ENCODE measurements at places on chromosomes 7 and 10.

GRCh38 chr10:120588311-120588710 lies 131.3 kb downstream of the PLPP4 start:
- no peak for DNase-seq

GRCh38 chr7:42746214-42746613 lies 165.7 kb downstream of the C7orf25 start:
- DNase-seq = no peak

DNA sequence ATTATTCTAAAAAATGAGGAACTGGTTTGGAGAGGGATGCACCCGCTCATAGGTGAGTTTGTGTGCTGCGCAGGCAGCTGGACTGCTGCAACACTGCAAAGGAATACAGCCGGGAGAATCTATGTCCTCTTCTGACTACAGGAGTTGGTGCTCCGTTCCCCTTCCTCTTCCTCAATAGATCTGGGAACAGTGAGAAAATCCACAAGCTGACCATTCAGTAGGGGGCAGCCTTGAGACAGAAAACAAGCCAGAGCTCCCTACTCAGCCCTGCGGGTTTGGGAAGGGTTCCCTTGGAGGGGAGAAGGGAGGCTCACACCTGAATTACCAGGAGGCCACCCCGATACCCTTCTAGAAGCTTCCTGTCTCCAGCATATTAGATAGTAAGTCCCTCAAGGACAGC lies 87.3 kb upstream of the FOXI2 start:
- DNase-seq = no peak

DNA sequence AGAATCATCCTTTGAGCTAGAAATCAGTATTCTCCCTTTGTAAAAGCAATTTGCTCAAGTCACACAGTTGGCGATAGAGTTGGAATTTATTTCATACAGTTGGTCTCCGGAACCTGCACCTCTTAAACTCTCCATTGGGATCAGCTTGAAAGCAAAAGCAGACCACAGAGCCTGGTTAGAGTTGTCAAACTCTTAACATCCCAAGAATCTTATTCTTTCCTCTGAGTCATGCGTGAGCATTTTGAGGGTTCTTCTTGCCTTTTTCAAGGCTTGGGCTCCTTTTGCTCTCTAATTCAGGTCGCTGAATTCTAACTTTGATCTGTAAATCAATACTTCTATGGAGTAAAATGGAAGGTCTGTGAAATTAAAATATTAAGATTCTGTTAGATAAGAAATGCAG lies 19.6 kb upstream of the SCIN start:
- DNase-seq = no peak

DNA sequence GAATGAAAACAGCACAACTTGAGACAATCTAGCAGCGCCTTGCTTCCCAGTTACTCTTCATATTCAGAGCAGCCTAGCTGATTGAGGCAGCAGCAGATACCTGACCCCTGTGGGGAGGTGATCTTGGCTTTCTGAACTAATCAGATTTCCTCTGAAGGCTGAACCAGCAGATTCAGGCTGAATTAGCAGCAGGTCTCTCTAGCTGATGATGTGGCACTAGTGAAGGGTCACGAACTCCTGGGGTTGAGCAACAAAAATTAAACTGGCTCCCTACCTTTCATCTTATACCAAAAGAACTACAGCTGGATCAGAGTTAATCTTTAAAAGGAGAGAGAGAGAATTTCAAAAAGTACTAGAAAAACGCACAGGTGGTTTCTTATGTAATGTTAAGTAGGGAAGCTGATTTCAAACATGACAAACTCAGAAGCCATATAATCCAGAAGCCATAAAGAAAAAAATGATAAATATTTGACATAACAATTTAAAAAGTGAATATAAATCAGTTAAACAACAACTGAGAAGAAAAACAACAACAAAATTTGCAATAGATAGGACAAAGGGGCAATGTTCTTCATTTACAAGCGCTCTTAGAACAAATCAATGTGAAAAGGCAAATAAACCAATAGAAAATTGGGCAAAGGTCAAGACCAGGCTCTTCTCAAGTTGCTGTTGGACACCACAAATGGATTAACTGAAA lies 13.5 kb downstream of the SLC25A13 start:
- DNase-seq = no peak

- DNase-seq = no peak
These were observed 193.2 kb upstream of the HABP2 start for GRCh38 chr10:113359655-113360054.

DNA sequence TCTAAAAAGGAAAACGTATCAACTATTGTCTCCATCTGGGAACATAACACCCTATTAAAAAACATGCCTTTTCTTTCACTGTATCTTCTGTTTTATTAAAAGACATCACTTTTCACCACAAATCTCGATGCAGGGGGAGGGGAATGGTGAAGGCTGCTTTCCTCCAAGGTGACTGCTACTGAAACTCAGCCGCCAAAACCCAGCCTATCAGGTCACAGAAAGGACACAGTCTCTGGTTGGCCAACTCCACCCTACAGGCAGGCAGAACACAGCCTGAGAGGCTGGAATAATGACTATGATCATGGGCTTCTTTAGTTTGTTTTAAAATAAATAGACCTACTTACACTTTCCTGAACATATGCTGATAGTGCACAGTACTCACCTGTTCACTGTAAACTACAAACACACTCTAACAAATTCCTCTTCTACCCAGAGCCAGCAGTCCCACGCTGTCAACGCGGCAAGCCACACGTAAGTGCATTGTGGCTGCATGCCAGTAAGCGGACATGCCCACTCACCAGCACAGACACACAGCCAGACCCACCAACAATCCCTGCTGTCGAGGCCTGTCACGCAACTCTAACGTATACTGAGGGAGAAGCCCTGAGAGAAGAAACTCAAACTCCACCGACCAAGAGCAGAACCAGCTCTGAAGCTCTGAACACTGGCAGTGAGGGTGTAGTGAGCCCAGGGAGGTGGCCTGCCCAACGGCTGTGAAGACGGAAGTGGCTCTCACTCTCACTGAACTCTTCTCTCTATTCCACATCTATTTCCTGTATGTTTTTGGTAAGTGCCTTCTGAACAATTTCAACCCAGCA lies 41.8 kb downstream of the NCAPG2 start:
- DNase-seq = no peak

GRCh38 chr7:20722941-20723340 lies 63.7 kb downstream of the SP8 start:
- no peak for DNase-seq

- no peak for DNase-seq
These were observed 50.2 kb downstream of the ARHGAP22 start for GRCh38 chr10:48554656-48555055.

DNA sequence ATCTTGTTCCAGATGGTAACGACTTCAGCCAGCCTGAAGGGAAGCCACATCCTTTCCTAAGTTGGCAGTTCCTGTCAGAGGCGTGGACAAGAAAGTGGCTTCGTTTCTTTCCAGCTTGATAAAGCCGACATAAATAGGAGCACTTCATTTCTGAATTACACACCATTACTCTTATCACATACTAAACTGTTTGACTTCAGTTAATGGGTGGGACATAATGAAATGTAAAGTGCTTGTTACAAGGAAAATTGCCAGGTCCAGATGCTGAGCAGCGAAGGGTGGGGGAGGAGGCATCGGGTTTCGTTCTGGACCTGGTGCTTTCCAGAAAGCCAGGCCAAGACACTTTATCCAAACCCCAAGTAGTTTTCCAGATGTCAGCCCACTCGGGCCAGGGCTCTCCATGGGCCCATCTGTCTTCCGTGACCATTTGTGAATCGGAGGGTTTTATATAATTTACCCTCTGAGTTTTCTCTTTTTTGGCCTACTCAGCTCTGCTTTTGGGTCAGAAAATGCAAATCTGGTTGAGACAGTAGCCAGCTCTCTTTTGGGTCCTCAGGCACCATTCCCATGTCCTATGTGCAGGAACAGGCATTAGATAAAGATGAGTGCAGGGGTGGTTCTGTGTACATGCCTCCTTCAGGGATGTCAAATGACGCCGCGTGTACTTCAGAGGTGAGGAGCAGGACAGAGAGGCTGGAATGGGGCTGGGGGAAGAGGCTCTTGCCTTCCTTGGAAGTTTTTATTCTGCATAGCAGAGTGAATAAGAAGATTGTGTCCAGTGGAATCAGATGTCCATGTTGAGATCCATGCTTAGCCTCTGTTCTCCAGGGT lies 90.2 kb downstream of the TACC2 start:
- no peak for DNase-seq

- DNase-seq = no peak
These were observed 75.2 kb downstream of the TNS3 start for GRCh38 chr7:47506382-47507339.

DNA sequence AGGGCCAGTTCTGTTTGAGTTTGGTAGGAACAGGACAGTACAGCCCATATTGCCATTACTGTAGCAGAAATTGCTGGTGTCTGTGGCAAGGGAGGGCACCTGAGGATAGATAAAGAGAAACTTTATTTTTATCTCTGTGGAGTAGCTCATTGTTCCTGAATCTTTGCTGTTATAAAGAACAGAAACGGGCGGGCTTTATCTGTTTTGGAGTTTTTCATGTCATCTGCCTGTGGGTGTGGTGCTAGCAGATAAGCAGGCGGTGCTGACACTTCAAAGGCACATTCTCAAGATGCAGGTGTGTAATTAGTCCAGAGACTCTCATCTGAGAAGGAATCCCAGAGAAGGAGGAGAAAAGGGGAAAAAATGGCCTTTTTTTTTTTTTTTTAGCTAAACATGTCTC lies 11.5 kb downstream of the ZNF273 start:
- DNase-seq = no peak

- no peak for DNase-seq
These were observed 460.1 kb downstream of the PLXDC2 start for GRCh38 chr10:20276127-20276979.

DNA sequence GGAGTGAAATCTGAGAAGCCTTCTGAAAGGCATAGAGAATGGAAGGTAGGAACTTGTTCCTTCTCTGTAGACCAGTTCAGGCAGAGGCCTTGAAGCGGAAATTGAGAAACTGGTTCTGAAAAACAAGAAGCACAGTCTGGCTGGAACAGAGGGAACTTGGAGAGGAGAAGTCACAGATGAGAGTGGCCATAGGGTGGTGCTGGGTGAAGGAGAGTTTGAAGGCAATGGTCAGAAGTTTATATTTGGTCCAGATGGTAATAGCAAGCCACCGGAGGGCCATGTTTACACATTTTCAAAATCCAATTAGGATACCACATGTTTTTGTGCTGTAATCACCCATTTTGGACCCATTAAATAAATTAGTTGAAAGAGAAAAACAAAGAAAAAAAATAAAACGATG lies 692.5 kb downstream of the INHBA start:
- no peak for DNase-seq

DNA sequence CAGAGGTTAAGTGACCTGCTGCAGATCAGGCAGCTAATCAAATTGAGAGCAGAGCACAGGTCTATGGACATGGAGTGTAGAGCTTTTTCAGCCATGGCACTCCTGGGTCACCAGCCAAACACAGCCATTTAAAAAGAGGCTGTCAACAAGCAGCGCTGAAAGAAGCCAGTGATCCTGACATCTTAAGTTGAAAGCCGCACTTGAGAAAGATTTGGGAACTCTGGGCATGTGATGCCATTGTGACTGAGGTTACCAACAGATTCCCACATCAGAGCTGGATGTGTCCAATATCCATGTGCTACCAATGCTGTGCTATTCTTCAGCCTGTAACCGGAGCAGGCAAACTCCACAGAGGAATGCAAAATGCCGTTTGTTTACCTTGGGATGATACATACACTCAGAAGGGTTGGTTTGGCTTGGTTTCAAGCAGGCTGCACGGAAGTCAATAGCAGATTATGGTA lies 56.2 kb upstream of the ABLIM1 start:
- DNase-seq = no peak

DNA sequence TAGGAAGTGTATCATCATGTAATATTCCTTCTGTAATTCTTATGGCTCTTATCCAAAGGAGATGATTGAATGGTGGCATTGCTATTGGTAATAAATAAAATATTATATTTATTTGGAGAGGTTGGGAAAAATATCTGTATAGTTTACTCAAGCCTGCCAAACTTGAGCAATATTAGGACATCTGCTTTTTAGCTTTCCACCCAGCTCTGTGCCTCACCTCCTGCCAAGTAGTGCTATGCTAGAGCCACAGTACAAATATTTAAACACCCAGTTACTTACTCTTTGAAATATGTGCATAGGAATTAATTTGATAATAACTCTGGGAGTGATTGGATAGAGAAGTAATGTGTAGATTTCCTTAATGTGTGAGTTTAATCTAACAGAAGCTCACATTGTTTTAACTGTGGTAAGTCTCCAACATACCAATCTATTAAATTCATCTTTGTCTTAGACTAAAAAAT lies 129.2 kb downstream of the BBS9 start:
- no peak for DNase-seq

DNA sequence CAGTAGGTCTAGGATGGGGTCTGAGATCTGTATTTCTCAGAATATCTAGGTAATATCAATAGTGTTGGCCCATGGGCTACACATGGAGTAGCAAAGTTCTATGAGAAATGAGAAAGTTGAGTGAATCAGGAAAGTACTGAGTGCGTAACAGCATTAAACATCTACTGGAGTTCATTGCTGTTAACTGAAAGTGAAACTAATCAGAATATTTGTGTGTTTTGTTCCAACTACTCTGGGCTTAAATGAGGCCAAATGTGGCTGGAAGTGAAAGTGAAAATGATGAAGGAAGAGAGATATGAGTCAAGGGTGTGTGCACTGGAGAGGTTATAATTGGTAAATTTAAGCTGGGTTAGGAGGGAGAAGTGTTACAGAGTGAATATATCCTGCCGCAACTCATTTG lies 46.5 kb downstream of the TMEM106B start:
- DNase-seq = no peak

DNA sequence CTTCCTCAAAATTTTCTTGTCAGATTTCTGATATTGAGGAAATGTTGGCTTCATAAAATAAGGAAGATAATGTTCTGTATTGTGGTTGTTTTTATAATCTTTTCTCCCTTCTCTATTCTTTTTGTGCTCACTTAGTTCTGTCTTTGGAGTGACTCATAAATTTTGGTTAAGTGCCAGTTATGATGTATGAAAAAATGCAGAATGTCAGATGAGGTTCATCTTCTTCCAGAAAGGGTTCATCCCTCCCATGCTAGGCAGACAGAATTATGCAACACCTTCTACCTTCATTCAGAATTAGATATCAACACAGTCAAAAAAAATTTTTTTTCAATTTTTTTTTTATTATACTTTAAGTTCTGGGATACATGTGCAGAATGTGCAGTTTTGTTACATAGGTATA lies 36.6 kb upstream of the CYP2C19 start:
- no peak for DNase-seq

DNA sequence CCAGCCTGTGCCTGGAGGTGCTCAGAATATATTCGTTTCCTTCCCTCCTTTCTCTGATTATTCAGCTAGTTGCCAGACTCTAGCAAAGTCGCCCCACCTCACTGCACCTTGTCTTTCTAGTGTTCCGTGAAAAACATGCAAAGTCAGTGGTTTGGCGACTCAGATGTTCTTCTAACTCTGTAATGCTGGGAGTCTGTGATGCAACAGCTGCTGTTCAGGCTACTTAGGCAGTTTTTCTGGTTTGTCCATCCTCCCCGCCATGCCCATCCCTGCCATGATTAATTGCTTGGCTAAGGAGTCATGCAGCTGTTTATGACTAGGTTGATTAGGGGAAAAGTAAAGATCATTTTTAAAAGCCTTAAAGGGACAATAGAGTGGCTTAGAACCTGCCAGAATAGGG lies 99.4 kb downstream of the MTPN start:
- DNase-seq = no peak

GRCh38 chr10:46255801-46256747 lies 30.7 kb upstream of the ANTXRL start:
- peak; percentile 17 for DNase-seq

Data from dorsolateral prefrontal cortex (tissue), 122 donors.